ENCODE measurements at places on chromosomes 7 and 10.

DNA sequence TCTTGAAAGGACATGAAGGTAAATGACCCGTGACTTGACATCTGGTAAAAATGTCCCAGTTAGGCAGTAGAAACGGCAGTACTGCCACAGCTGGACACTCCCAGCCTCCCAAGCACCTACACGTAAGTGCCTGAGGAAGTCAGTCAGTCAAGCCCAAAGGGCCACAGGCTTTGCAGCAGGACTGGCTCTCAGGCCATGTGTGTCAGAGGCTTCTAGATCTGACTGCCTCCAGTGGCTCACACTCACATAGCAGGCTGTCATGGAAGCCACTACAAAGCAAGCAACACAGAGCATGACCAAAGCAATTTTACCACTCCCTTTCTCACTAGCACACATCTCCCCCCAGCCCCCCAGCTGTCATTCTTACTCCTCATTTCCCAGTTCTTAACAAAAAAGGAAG lies 17.8 kb upstream of the CCNJ start:
- no peak for DNase-seq

- no peak for DNase-seq
These were observed 357.1 kb downstream of the MAGI2 start for GRCh38 chr7:79096361-79096805.

DNA sequence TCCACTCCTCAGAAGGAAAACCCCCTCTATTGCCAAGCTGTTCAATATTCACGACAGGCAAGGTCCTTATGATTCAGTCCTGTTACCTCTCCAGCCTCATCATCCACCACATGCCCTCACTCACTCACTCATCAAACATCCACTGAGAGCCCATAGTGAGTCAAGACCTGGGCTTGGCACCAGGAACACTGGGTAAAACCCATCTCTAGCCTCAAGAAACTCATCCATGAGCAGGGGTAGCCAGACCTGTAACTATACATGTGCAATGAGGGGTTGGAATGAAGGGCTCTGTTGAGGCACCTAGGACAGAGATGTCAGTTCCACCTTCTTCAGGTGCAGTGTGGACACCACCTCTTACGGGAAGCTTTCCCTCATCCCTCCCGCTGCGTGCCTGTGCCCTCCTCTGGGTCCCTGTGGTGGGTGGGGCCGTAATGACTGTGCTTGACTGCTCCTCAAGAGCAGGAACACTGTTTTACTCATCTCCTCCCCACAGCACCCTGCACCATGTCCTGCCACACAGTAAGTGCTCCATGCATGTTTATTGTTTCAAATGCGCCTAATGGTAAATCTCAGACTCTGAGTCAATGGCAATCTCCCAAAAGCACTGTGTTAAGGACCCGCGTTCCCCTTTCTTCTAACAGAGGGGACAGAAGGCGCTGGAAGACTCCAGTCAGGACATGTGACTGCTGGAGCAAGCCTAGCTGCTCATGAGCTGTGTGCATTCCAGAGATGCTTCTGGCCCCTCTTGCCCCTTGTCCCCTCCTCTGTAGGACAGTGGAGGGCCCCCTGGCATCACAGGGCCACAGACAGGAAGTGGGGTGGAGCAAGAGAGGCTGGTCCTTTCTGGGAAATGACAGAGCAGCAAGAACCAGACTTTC lies 95.4 kb downstream of the HIPK2 start:
- DNase-seq, result no peak

- DNase-seq, result no peak
These were observed 141.6 kb downstream of the TSPAN12 start for GRCh38 chr7:120716307-120716706.

DNA sequence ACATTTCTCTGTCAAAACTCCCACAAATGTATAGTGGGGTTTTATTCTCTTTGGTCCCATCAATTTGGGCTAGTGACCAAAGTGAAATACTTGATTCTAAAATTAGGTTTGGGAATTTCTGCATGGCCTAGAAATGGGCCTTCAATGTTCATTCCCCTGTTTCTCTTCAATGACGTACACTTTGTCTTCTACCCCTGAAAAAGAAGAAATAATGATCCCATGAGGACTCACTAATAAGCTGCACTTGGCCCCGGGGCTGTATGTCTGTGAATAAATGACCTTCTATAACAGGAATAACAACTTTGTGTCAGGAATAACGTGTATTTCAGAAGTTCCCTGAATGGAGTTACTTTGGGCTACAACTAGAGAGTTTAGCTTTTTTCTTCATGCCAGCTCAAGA lies 20.2 kb downstream of the OR6B1 start:
- no peak for DNase-seq

DNA sequence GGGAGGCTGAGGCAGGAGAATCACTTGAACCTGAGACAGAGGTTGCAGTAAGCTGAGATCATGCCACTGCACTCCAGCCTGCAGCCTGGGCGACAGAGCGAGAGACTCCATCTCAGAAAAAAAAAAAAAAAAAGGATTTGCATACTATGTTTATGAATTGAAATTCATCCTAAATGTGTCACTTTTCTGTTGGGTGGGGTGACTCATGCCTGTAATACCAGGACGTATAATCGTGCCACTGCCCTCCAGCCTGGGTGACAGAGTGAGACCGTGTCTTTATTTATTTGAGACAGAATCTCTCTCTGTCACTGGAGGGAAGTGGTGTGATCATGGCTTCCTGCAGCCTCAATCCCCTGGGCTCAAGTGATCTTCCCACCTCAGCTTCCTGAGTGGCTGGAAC lies 5.8 kb downstream of the ZNF212 start:
- DNase-seq, result no peak

DNA sequence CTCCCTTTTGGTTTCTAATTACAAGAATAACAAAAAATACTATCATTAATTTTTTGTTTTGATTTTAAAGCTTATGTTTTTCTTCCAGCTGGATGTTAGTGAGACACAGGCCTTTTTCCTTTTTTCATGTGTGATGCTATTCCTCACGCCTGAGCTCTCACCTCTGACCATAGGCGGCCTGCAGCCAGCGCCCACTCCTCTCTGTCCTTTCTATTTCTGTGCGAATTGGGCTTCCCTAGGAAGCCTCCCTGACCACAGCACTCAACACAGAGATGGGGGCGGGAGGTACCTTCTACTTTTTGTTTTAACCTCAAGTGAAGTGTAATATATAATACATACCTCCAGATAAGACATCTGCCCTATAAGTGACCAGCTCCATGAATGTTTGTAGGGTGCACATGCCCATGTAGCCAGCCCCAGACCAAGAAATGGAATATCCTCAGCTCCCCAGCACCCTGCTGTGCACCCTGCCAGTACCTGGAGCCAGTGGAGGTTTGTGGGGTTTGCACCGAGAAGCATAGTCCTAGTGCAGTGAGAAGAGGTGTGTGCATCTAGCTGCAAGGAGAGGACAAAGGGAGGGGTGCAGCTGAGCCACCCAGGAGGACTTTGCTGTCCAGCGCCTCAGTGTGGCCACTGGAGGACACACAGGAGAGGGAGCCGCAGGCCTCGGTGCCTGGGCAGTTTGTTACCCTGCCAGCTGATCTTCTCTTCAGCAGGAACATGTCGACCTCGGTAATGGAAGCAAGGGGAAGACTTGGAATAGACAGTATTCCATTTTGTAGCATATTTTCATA lies 38.5 kb downstream of the BNIP3 start:
- DNase-seq, result peak; percentile 4

GRCh38 chr10:61406736-61407135 lies 46.4 kb downstream of the TMEM26 start:
- DNase-seq, result no peak
